ENCODE measurements at places on chromosomes 1 and 21.

DNA sequence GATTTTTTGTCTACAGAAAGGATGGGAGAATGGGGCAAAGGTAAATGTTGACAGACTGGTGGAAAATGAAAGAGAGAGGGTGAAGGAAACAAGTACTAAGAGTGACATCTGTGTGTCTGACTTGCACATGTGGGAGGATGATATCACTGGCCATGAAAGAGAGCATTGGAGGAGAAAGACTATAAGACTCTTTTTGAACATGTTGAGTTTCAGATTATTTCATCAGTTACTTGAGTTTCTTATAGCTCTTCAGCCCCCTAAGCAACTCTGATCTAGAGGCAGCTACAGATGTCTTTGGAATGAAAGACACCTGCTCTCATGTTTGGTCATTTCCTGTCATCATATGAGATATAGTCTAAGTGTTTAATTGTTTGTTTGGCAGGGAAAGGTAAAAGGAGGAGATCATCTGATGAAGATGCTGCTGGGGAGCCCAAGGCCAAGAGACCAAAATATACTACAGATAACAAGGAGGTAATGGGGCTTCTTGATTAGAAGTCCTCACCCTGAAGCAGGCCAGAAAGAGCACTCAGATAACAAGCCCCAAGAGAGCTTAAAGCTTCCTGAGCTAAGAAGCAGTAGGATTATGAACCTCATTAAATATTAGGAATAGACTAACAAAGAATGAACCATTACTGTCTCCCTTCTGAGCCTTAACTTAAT, 4.5 kb downstream of the POLR3C start:
- DNase-seq = no peak

- peak; percentile 91 for DNase-seq
These were observed 14.4 kb downstream of the CELSR2 start for GRCh38 chr1:109263597-109264378.

DNA sequence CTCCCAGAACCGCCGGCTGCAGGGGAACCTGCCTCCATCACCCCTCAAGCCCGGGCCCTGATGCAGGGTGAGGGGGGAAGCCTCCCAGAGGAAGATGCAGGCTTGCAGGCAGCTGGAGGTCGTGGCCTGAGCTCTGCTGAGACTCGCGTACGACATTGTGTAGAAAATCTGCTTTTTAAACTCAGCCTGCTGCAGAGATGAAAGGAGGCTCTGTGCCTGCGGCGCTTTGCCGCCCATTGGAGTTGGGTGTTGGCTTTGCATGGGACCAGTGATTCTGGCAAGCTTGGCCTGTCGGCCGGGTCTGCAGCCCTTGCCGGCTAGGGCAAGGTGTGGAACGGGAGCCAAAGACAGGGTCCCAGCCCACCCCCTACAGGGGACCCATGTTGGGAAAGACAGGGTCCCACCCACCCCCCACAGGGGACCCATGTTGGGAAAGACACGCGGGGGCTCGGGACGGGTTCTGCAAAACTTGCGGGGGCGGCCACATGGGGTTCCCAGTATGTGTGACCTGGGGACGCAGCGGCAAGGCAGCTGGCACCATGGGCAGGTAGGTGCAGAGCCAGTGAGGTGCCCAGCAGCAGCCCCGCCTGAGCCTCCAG, 55.6 kb downstream of the SLX9 start:
- DNase-seq = no peak

GRCh38 chr1:10536133-10536770, 61.5 kb downstream of the PEX14 start:
- DNase-seq = no peak

- no peak for DNase-seq
These were observed 777 bp downstream of the FLAD1 start for GRCh38 chr1:154983776-154984466.

GRCh38 chr1:81921851-81922462, 121.2 kb downstream of the ADGRL2 start:
- DNase-seq = no peak

DNA sequence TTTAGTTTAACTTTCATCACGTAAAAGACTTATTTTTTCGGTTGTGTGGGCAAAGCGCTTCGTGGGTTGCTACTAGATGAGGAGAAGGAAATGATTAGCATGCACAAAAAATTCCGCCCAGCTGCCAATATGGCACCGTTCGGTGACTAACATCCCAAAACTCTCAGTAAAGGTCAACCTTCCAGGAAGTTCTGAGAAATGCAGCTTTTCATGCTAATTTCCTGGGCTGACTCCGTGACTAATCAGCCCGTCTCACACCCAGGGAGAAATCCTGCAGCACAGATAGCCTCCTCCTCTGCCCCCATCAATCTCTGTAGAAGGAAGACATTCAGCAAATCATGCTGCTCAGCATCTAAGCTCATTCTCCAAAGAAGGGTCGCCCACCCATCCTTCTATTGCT, 34.1 kb downstream of the TMCO4 start:
- peak; percentile 90 for DNase-seq

- DNase-seq = no peak
These were observed 1361.7 kb upstream of the B3GALT2 start for GRCh38 chr1:194548071-194548470.

GRCh38 chr1:199862047-199862446, 165.5 kb upstream of the NR5A2 start:
- no peak for DNase-seq

DNA sequence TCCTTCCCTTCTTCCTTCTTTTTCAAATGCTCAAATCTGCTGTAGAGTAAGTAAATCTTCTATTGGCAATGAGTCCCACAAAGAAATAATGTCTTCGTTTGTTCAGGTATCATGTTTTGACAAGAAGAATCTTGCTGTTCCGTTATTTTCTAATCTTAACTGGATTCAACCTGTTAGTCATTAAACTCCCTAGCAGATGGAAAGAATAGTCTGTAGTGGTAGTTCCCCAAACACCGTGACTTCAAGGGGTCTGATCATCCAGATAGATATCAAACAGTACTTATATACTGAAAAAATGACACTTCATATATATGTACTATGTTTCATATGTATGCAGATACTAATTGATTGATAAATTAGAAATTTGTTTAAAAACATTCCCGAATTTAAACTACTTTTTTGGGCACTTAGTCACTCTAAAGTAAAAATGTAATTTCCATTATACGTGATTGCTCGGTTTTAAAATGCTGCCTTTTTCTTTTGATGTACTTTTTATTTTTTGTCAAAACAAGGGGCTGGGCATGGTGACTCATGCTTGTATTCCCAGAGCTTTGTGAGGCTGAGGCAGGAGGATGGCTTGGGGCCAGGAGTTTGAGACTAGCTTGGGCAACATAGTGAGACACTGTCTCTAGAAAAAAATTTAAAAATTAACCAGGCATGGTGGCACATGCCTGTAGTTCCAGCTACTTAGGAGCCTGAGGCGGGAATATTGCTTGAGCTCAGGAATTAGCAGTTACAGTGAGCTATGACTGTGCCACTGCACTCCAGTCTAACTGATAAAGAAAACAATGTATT, 335.7 kb upstream of the SNX7 start:
- DNase-seq = no peak

DNA sequence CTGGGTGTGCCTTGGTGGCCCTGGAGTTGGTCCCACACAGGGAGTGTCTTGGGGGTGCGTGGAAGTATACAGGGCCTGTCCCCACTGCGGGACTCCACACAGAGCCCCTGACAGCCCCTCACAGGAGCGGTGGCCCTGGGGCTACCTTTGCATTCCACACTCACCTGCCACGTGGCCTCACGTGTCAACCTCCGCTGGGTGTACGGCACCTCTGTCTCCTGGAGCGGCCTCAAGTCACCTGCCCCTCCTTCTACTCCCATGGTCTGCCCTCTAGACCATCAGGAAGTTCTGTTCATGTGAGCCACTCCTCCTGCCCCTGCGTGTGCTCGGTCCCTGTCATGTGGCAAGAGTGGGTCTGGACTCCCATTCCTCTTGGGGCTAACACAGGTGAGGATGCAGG, 58.6 kb downstream of the FAAP20 start:
- no peak for DNase-seq

- no peak for DNase-seq
These were observed 146.2 kb upstream of the IRF2BP2 start for GRCh38 chr1:234756066-234756774.

- no peak for DNase-seq
These were observed 110.3 kb upstream of the TNR start for GRCh38 chr1:175853681-175854080.

DNA sequence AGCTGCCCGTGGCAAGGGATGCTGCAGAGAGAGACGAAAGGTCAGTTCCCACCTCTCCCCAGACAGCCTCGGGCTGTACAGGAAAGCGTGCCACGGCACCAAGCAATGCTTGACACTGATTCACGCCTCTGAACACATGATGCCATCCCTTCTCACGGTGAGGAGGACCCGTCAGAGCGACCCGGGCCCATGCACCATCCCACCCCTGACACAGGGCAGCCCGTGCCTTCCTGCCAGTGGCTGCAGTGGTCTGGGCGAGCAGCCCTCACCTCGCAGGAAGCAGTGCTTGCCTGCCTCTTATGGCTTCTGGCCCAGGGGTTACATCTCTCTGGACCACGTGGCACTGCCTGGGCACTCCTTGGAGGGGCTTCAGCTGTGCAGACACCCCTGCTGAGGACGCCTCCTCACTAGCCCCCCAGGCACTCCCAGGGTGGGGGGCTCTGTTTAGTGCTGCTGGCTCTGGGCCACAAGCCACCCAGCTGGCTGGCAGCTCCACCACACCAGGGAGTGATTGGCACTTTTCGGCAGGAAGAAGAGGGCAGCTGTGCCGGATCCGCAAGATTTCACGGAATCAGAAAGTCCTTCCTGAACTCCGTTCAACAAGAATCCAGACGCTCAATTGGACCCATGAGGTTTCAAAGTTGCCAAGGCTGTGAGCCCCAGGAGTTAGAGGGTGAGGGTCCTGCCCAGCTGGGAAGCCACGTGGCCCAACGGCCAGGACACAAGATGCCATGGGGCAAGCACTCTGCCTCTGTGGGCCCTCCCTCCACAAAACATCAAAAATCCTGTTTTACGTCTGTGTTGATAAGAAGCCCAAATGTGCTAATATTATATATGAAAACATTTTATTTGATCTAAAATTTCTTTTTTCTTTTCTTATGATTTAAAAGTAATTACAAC, 34.8 kb upstream of the SLC19A1 start:
- no peak for DNase-seq

- no peak for DNase-seq
These were observed 50.3 kb downstream of the LEPR start for GRCh38 chr1:65470766-65471165.

GRCh38 chr1:113278777-113279176, 111.5 kb upstream of the MAGI3 start:
- DNase-seq = no peak

GRCh38 chr1:91014475-91014874, 7.4 kb downstream of the ZNF644 start:
- no peak for DNase-seq

- no peak for DNase-seq
These were observed 95.0 kb downstream of the TEX35 start for GRCh38 chr1:178607718-178608408.

- DNase-seq = no peak
These were observed 420.8 kb downstream of the NPHP4 start for GRCh38 chr1:5571438-5571837.

DNA sequence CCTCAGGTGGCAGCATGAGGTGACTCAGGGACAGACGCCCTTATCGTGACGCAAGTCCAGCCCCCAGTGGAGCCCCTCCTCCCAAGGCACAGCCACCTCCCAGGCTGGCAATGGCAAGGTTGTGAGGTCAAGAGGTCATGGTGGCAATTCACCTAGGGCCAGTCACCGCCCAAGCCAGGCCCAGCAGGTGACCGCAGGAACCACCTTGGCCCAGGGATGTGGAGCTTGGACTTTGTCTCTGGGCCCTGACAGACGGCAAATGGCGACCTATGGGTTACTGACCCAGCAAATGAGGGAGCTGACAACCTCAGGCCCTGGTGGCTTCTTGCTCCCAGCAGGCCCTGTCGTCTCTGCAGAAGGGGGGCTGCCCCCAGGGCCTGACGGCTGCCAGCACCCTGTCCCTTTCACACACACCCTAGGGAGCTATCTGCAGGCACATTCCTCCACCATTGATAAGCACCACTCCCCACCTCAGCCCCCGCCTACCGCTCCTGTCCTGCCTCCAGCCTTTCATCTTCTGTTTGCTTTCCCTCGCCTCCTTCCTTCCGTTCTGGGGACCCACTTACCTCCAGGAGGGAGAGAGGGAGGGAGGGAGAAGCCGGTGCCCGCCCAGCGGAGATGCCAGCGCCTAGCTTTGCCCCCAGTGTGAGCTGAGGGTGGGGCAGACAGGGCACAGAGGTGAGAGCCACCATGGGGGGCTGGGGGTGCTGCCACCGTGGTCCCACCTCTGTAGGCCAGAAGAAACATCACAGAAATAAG, 12.1 kb downstream of the EPHA2 start:
- no peak for DNase-seq

DNA sequence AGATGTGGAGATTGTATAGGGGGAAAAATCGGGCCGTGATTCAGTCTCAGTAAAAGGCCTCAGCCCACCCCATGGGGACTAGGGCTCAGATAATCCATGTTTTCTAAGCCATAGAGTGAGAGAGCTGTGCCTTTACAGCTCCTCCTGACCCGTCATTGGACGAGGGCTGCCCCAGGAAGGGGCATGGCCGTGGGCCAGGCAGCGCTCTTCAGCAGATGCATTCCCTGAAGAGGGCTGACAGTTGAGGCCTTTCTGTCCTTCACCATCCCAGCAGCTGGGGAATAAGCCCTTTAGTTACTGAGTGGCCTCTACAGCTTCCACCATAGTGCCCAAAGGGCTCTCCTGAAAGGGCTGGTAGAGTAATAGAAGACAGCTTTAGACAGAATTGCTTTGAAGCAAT, 57.2 kb downstream of the ST3GAL3 start:
- no peak for DNase-seq

DNA sequence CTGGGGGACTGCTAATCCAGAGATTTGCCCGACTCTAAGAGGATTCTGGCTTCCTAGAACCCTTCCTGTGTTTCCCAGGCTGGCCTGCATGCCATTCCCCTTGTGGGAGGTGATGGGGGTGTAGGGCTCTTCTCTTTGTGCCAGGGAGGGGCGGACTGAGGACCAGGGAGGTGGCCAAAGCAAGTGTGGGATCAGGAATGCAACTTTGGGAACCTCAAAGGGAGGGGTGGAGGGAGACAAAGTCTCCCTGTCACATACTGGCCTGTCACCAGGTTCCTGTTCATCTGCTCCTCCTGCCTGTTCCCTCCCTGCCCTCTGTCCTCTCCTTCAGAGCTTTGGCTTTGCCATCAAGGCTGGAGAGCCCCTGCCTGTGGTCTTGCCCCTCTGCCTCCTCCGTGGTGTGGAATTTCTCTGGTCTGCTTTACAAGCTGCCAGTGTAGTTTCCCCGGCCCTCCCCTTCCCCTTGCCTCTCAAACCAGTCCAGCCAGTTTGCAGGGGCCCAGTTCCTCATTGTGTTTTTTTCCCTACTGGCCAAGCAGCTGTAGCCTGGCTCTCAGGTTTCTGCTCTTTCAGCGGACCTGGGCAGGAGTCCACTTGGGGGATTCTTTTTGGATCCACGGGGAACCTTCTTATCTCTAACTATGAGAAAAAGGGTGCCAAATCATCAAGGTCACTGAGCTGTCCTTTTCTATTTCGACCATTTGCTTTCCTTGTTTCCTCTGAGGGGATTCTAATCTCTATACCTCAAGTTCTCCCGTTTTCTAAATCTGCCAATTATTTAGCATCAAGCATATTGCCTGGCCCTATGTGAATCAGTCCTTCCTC, 1.8 kb downstream of the CGN start:
- no peak for DNase-seq

All from AG08396 (cell line).